CD4-positive, alpha-beta T cell treated with Interleukin-4 for 4 hours (primary cell): ENCODE measurements at places on chromosomes 1 and 21.
A peak's percentile ranks its signal among the peaks of the same experiment; 100 is the strongest.

DNA sequence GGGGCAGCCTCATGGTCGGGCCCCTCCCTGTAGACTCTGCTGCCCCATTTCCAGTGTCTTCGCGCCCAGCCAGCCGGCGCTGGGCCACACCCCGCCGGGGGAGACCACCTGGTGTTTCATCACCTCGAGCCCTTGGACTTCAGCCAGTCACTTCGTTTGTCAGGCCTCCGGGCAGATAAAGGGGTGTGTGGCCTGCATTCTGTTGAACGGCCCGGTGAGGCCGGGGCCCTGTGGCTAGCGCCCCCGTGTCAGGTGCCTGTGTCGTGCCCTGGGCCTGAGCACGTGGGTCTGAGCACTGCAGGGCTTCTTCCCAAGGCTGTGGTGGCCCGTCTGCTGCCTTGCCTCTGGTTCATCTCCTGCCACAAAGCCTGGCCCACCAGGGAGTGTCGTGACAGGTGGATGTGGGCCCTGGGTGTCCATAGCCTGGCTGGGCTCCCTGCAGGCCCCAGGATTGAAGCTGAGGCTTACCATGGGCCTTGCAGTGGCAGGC lies 65.2 kb upstream of the DIP2A start:
- no peak for DNase-seq

GRCh38 chr1:54332781-54333585 lies 73.2 kb downstream of the SSBP3 start:
- no peak for DNase-seq

DNA sequence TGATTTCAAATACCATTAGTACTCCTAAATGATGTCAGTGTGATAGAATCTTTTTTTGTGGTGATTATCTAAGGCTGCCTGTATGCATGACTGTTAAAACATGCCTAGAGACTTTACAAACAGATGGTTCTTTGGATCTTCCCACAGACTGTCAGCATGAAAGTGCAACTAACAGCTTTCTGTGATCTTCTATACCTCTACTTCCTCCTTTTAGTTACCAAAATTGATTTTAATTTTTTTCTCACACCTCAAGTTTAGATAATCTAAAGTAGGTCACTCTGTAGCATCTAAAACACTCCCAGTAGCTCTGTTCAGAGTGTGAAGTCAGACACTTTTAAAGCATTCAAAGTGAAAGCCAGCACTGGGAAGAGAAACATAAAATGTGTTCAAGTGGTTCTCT lies 534.5 kb downstream of the PTPRC start:
- peak; percentile 65 for DNase-seq

GRCh38 chr1:45953934-45954847 lies 150.8 kb downstream of the MAST2 start:
- no peak for DNase-seq

DNA sequence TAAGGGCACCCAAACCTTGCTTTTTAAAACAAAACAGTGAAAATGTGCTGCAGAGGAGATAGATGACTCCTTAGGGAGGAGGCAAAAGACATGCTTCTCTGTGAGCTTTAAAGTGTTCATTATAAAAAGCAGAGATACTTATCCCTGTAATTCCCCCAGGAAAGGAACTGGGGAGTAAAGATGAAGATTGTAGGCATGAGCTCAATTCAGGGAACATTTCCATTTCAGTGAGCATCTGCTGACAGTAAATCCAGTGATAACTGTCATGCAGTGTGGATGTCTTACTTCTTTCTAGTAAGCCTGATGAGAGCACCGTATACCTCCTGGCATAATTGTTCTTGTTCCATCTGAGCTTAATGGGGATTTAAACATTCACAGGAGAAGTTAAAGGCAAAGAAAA lies 1296.5 kb downstream of the MRPL39 start:
- no peak for DNase-seq

GRCh38 chr1:167328306-167328815 lies 107.7 kb downstream of the POU2F1 start:
- DNase-seq: no peak

- no peak for DNase-seq
Observed at GRCh38 chr1:91811363-91812025, 74.5 kb downstream of the TGFBR3 start.

DNA sequence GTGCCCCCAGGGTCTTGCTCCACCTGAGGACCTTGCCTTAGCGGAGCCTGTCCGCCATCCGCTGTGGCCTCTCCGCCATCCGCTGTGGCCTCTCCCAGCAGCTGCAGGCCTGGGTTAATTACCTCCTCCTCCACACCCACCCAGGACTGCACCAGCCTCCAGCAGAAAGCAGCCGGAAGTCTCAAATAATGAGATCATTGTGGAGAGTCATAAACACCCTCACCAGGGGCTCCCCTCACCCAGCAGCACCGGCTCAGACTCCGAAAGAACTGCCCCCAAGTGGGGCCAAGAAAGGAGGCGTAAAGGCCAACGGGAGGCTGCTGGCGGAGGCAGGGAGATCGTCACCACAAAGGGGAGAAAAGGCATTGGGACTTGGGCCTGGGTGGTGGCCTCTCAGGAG lies 10.7 kb upstream of the GPR153 start:
- no peak for DNase-seq

GRCh38 chr21:42379426-42380215 lies 13.3 kb upstream of the TFF1 start:
- no peak for DNase-seq

GRCh38 chr1:150271291-150271959 lies 1.2 kb upstream of the C1orf54 start:
- DNase-seq: no peak

DNA sequence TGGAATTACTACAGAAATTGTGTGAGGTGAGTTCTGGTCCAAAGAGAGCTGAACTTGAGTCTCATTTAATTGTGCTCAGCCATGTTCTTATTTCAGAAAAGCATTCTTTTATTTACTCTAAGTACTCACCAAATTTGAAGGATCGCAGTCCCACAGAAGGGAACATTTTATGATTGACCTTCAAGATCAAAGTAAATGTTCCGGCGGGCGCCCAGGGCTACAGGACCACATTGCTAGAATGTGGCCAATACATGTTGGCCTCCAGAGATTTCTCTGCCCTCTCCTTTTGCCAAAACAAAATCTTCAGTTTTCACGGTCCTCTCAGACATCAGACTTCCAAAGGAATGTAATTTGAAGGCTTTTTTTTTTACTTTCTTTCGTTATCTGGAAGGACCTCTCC lies 237.8 kb downstream of the FMN2 start:
- DNase-seq: no peak

DNA sequence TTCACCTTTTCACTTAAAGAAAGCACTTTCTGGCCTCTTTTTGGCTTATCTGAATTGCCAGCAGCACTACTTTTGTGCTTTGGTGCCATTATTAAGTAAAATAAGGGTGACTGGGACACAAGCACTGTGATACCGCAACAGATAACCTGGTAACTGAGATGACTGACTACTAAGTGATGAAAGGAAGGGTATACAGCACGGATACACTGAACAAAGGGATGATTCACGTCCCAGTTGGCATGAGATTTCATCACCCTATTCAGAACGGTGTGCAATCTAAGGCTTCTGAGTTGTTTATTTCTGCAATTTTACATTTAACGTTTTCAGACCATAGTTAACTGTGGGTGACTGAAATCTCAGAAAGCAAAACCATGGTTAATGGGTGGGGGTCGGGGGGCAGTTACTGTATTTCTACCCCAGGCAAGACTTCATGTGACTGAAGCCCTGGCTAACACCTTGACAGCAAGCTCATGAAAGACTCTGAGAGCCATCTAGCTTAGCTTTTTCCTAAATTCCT lies 102.8 kb downstream of the CLIC6 start:
- no peak for DNase-seq

- DNase-seq: no peak
Observed at GRCh38 chr1:119366424-119366823, 2.2 kb upstream of the HAO2 start.

DNA sequence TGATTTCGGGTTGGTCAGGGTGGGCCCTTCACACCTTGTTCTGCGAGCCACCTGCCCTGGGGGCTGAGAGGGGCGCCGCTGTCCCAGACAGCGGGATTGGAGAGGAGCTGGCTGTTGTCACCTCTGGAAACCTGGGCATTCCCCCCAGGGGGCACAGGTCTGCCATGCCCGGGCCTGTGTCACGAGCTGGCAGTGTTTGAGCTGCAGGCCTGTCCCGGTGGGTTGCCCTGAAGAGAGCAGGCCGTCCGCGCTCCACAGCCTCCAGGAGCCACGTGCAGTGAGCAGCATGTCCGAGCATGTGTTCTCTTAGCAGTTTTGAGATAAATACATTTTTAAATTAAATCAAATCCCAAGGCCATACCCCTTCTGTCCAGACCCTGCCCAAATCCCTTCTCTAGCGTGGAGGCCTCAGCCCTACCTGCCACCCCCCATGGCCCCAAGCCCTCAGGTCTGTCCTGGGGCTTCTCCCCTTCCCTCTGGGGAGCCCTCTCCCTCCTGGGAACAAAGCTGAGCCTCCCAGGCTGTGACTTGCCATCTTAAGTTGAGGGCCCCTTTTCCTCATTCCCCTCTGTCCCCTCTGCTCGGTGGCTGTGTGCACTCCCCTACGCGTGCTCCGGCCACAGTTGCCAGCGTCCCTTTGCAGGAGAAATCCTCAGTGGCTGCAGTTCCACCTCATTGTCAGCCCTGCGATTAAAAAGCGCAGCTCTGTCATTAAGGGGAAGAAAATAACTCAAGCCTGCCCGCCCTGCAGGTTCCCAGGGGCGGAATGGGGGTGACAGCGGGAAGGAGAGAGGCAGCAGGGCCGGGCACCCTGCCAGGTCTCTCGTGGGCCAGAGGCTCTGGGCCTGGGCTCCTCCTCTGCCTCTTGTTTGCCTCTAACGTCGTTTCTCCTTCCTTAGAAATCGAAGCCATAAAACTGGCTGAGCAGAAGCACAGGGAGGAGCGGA lies 26.6 kb downstream of the SLX9 start:
- no peak for DNase-seq
